ENCODE measurements at places on chromosomes 7 and 10. TPM values are rescaled to one million over a fixed set of nuclear protein-coding genes. Genes with fewer than 3 reads are reported as not detected.
A peak's percentile ranks its signal among the peaks of the same experiment; 100 is the strongest.

Gene TMEM176B
- total RNA-seq: 33.9 TPM

Gene UNCX
- total RNA-seq: not detected

Gene ELMO1
- total RNA-seq: 271 TPM

Gene NEBL
- total RNA-seq: 60.2 TPM

Gene TUBB8
- not detected for total RNA-seq

Gene ZDHHC4
- total RNA-seq: 48.3 TPM

Gene HOXA2
- total RNA-seq: 5.9 TPM

Gene POR
- 98.8 TPM for total RNA-seq

DNA sequence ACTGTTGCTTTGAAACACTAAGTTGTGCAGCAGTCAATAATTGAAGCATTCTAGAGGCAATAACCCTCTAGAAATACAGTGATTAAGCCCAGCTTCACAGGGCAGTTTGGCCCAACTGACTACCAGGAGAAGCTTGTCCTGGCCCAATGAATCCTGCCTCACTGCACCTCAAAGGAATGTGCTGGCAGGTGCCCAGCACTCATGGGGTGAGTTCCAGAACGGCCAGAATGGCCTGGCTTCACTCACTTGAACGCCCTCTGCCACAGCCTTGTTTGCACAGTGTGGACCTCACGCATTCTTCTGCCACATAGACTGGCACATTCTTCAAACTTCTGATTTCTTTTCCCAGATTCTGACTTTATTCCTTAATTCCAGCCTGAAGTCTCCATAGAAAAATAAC is 6.6 kb upstream of the ITIH2 start:
- H3K4me1 ChIP-seq: no peaks in the 10 kb centered on the region
- no peaks in the 10 kb centered on the region for H3K27me3 ChIP-seq
- H3K4me3 ChIP-seq: no peak overlapping the region
- DNase-seq: no peak
- H3K36me3 ChIP-seq: no peaks in the 10 kb centered on the region
- H3K27ac ChIP-seq: no peak overlapping the region

GRCh38 chr7:137245890-137246289 is 97.6 kb downstream of the PTN start:
- H3K36me3 ChIP-seq: no peaks in the 10 kb centered on the region
- H3K4me1 ChIP-seq: no peaks in the 10 kb centered on the region
- no peak overlapping the region for H3K4me3 ChIP-seq
- H3K27ac ChIP-seq: no peak overlapping the region
- DNase-seq: no peak
- no peaks in the 10 kb centered on the region for H3K27me3 ChIP-seq

- H3K27me3 ChIP-seq: no peaks in the 10 kb centered on the region
- DNase-seq: no peak
- H3K4me3 ChIP-seq: no peak overlapping the region
- H3K36me3 ChIP-seq: no peaks in the 10 kb centered on the region
- H3K27ac ChIP-seq: no peak overlapping the region
- no peaks in the 10 kb centered on the region for H3K4me1 ChIP-seq
Observed at GRCh38 chr10:11902646-11903045, 79.5 kb downstream of the PROSER2 start.

- no peak overlapping the region for H3K4me3 ChIP-seq
- H3K27me3 ChIP-seq: no peaks in the 10 kb centered on the region
- no peaks in the 10 kb centered on the region for H3K36me3 ChIP-seq
Observed at GRCh38 chr7:43752411-43752810, 6.1 kb upstream of the BLVRA start.

DNA sequence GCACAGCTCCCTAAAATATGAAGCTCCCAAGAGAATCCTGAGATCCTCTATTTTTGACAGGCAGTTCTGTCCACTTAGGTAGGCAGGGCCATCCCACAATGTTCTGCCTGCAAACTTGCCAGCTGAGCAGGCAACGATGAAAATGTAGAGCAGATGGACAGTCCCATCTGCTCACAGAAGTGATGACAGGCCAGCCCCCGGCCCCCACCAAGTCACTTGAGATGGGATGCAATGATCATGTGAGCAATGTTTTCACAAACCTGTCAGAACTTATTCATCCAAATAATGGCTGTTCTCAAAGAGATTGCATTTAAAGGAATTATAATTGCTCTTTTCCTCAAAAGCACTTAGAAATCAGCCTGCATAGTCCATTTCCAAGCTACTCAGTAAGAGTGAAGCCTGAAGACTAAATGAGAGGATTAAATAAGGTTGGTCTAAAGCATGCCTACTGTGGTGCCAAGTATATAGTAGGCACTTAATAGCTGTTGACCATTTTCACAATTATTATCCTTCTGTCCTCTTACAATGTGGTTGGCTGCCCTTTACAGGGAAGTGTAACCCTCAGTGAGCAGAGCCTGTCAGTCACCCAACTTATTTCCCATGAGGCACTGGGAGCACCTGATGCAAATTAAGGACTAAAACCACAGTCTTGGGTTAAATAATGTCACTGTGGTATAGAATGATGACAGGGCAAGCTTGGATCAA is 301.2 kb downstream of the FGFR2 start:
- no peak overlapping the region for H3K4me3 ChIP-seq
- H3K27ac ChIP-seq: no peak overlapping the region
- H3K4me1 ChIP-seq: no peaks in the 10 kb centered on the region
- no peaks in the 10 kb centered on the region for H3K36me3 ChIP-seq
- no peaks in the 10 kb centered on the region for H3K27me3 ChIP-seq

DNA sequence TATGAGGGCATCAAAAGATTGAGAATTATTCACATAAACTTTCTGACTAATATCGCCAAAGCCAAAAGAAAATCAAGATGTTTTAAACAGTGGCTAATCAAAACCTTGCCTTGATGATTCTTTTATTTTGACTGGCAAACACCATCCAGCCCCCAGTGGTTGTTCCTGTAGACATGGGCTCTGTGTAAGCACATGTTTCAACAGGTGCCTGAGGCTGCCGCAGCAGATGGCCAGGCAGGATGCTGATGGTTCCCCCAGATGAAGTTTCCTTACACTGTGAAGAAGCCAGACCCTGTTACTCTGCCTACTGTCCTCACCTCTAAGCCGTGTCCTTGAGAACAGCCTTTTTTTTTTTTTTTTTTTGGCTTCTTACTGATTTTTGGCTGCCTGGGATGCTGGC is 146.5 kb downstream of the RAB11FIP2 start:
- no peak overlapping the region for H3K27ac ChIP-seq
- H3K27me3 ChIP-seq: no peaks in the 10 kb centered on the region
- no peak for DNase-seq
- H3K4me3 ChIP-seq: no peak overlapping the region

- DNase-seq: no peak
- H3K4me3 ChIP-seq: no peak overlapping the region
- no peaks in the 10 kb centered on the region for H3K36me3 ChIP-seq
- no peaks in the 10 kb centered on the region for H3K27me3 ChIP-seq
- H3K4me1 ChIP-seq: peaks cover 4% of the 10 kb centered on the region
- no peak overlapping the region for H3K27ac ChIP-seq
Observed at GRCh38 chr10:85611746-85612377, 754.7 kb downstream of the GRID1 start.

DNA sequence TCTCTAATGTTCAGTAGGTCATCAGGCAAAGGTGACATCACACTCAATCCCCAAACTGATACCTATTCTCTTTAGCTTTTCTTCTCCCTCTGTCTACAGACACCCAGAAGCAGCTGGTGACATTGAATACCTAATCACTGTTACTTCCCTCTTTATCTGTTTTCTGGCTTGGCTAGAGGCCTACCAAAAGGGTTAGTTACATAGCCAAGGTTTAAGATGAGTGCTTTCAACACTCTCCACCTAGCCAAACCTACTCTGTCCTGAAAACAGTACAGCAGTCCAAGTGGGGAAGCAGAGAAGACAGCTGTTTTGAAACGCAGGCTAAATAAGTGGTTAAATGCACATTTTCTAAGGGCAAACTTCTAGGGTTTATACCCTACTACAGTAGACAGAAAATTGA is 39.4 kb downstream of the CCNJ start:
- no peaks in the 10 kb centered on the region for H3K27me3 ChIP-seq
- H3K36me3 ChIP-seq: no peaks in the 10 kb centered on the region
- H3K27ac ChIP-seq: no peak overlapping the region

GRCh38 chr10:124577651-124578050 is 116.0 kb downstream of the LHPP start:
- DNase-seq: no peak
- no peaks in the 10 kb centered on the region for H3K27me3 ChIP-seq
- no peaks in the 10 kb centered on the region for H3K36me3 ChIP-seq
- H3K4me1 ChIP-seq: no peaks in the 10 kb centered on the region

DNA sequence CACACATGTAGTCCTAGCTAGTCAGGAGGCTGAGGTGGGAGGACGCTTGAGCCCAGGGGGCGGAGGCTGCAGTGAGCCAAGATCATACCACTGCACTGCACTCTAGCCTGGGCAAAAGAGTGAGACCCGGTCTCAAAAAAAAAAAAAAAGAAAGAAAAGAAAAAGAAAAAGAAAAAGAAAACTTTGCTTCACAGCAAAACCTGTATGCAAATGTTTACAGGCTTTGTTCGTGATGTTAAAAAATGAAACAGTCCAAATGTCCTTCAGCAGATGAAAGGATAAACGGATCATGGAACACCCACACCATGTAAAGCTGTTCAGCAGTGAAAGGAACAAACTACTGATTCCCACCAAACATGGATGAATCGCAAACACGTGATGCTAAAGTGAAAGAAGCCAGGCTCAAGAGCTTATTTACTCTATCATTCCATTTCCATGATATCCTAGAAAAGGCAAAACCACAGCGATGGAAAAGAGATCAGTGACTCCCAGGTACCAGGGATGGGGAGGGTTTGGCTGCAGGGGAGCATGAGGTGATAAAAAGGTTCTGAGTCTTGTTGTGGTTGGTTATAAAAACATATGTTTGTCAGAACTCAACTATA is 15.1 kb downstream of the LRRC20 start:
- no peaks in the 10 kb centered on the region for H3K4me1 ChIP-seq
- H3K27ac ChIP-seq: no peak overlapping the region
- no peaks in the 10 kb centered on the region for H3K27me3 ChIP-seq
- DNase-seq: no peak
- no peaks in the 10 kb centered on the region for H3K36me3 ChIP-seq
- H3K4me3 ChIP-seq: no peak overlapping the region

DNA sequence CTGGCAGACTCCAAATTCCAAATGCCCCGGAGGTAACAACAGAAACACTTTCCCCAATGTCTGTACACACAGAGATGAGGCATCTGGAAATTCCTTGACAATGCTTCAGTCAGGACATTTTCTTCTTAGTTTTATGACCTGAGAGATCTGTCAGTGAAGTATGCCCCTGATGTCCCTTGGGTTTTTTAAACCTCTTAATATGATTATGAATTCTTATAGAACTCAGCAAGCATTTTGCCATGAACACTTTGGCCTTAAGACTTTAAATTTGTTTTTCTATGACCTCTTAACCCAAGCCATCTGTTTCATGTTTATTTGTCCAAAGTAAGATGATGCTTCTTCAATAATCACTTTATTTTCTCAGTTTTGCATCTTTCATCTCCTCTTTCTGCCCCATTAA is 1206.2 kb downstream of the GATA3 start:
- no peak overlapping the region for H3K4me3 ChIP-seq
- no peaks in the 10 kb centered on the region for H3K27me3 ChIP-seq
- no peaks in the 10 kb centered on the region for H3K4me1 ChIP-seq

DNA sequence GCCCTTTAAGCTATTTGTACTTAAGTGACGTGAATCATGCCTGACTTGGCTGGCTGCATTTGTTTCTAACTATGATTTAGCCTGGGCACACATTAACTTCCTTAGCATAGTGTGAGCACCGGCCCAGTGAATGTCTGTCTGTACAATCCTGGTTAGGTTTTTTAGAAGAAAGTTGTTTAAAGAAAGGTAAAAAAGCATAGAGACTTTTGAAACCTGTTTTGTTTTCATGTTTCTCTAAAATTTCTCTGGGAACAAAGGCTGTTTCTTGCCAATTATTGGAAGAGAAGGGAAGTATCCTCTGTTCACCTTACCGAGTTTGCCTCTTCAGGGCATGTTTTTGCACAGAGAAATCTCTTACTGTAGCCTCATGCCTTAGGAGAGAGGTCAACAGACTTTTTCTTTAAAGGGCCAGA is 42.9 kb upstream of the MET start:
- DNase-seq: no peak
- H3K27me3 ChIP-seq: no peaks in the 10 kb centered on the region
- H3K27ac ChIP-seq: peak overlapping the region; percentile 64
- H3K4me3 ChIP-seq: no peak overlapping the region

DNA sequence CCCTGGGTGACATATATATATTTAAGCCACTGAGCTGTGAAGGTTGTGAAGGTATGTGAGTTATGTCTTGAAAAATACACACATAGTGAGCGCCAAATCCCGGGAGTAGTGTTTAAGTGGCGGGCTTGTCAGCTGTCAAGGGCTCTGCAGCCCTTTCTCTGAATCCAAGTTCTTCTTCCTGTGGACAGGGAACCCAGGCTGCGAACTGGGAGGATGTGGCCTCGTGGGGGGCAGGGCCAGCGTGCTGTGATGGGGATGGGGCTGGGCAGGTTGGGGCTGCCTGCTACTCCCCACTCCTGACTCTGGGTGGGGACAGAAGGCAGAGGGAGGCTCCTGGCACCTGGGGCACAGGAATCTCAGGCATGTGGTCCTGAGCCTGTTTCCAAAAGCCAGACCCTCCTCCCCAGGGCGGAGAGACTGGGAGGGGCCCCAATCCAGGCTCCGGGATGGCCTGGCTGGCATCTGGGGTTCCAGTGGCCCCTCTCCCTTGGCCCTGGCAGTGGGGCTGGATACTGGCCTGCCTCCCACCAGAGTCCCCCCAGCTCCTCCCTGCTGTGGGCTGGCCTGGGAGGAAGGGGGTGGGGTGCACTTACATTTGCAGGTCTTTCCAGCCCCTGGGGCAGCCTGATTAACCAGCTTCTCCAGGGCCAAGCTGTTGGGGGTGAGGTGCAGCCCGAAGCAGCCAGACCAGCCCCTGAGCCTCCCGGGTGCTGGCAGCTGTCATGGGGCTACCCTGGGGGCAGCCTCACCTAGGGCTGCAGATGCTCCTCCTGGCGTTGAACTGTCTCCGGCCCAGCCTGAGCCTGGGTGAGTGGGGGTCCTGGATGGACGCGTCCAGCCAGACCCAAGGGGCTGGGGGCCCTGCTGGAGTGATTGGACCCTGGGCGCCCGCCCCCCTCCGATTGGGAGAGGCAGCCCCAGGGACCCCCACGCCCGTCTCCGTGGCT is at the start of gene UPK3B:
Gene UPK3B (plus strand): TSS at position 622 of the 947 bp plus-strand sequence. CDS start 101 bp downstream, at position 723.
- H3K4me1 ChIP-seq: peaks cover 6% of the 10 kb centered on the region
- H3K4me3 ChIP-seq: no peak within 1 kb of the TSS
- no peak within 1 kb of the TSS for H3K27ac ChIP-seq
- DNase-seq: no peak
- no peaks in the 10 kb centered on the region for H3K27me3 ChIP-seq

GRCh38 chr10:13634207-13634606 is 47.4 kb downstream of the PRPF18 start:
- no peak overlapping the region for H3K4me3 ChIP-seq
- peak overlapping the region; percentile 35 for H3K27ac ChIP-seq
- no peaks in the 10 kb centered on the region for H3K36me3 ChIP-seq
- H3K4me1 ChIP-seq: peaks cover 18% of the 10 kb centered on the region
- DNase-seq: no peak

- H3K36me3 ChIP-seq: no peaks in the 10 kb centered on the region
- H3K27ac ChIP-seq: peak within 1 kb of the TSS; percentile 63
- H3K4me1 ChIP-seq: peaks cover 11% of the 10 kb centered on the region
- peak within 1 kb of the TSS; percentile 90 for H3K4me3 ChIP-seq
- no peaks in the 10 kb centered on the region for H3K27me3 ChIP-seq
- DNase-seq: peak; percentile 88
Observed at GRCh38 chr10:13586676-13587355, at the start of gene PRPF18. Gene PRPF18 (plus strand): TSS chr10:13586965. CDS start chr10:13587087, 122 bp downstream.
